ENCODE measurements at places on chromosomes 1 and 21.

DNA sequence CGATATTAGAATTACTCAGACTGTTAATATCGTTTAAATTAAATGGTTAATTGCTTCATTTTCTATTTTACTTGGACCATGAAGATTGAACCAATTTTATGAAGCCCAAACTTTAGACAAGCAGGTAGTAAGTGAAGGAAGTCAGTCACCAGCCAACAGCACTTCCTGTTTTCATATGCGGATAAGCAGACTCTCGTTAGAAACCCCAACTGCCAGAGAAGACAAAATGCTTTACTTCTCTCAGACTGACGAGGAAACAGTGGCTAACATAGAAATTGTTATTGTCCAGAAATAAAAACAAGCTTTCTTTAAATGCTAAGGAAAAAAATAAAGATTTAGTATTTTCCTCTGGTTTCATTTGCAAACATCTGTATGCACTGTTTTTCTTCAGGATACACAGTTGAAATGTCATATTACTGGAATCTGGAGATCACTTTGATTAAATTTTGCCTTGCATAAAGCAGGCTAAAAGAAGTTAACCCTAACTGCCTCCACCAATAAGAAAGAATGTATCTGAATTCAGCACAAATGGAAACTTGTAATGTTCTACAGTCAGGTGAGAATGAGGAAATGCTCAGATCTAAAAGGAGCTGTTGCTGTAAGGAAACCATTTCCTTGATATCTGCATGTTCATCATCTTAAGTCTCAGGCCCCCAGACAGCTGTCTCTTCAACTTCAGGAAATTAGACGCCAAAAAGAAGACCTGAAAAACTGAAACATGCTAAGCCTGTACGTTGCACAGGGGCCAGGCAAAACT lies 129.8 kb upstream of the SAMSN1 start:
- no peak for DNase-seq

GRCh38 chr1:153857505-153857904 lies 65.3 kb downstream of the GATAD2B start:
- DNase-seq, result no peak

- DNase-seq, result no peak
Measured at GRCh38 chr1:205577874-205578658, 53.7 kb downstream of the ELK4 start.

DNA sequence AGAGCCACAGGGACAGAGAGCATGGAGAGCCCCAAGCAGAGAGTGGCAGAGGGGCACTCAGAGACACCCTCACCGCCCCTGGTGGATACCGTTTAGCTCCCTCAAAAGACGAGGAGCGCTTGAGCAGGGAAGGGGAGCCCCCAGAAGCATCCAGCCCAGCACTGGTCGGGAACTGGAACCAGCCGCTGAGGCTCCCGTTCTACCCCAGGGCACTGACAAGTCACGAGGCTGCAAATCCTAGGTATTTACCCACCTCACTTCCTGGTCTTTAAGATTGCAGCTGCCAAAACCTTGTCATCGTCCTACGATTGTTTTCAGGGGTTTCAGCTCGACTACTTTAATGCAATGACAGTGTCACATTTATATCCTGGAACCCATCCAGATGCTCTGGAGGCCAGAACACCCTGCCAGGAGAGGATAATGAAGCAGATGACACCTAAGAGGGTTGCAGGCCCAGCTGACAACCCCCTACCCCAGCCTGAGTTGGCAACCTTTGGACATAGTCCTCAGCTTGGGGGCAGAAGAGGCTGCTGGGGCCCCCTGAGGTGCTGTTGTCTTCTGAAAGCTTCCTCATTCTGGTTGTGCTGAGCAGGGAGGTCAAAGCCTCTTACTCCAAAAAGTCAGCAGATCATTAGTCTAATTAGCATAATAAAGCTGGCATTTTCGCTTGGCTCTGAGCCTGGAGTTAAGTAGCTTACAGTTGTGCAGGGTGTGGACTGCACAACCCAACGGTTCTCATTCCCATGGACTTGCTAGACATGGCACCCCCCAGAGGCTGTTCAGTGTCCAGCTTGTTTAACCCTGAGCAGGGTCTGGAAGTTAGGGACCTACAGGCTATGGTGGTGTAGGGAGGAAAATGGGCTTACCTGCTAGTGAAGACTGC lies 20.6 kb upstream of the BACE2 start:
- no peak for DNase-seq

DNA sequence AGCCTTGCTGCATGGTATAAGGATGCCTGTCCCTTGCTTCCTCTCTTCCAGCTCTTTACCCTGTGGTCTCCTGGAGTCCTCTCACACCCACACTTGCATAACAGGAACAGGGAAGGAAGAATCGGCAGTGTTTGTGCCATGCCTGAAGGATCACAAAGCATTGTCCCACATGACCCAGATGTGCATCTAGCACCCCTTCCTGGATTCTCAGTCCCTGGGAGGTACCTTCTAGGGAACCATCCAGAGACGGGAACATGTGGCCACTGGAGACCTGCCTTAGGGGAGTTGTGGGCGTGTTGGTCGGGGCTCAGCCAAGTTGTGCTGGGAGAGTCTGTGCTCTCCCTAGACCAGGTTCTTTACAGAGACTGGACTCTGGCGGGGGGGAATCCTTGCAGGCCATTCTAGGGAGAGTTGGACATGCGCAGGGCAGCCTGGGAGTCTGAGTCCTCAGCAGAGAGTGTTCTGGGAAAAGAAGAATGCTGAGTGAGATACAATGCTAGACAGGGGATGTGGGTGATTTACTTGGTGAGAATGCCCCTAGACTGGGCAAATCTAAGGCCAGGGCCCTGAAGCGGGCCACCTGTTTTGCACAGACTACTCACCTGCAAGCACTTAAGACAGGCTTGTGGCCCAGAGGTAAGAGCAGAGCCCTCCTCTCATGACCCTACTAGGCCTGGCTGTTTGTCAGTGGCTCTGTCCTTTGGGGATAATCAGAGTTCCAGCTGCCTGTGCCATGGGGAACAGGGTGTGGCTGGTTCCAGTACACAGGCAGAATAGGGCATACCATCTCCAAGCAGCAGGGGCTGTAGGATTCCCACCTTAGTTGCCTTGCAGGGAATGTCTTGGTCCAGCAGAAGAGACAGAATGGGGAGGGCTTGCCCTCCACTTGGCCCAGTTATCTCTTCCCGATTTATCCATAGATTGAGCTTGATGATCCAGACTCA lies 89.8 kb downstream of the MAN1C1 start:
- no peak for DNase-seq

GRCh38 chr21:41369920-41370839 lies 8.4 kb downstream of the MX2 start:
- no peak for DNase-seq

DNA sequence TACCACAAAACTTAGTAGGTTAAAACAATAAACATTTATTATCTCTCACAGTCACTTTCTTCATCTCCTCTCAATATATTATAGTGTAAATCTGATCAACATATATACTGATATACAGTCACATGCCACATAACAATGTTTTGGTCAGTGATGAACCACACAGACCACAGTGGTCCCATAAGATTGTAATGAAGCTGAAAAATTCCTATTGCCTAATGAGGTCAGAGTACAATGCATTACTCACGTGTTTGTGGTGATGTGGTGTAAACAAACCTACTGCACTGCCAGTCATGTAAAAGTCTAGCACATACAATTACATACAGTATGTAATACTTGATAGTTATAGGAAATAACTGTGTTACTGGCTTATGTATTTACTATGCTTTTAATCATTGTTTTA lies 30.1 kb downstream of the OLFML3 start:
- DNase-seq, result no peak

- DNase-seq, result no peak
Measured at GRCh38 chr1:84347932-84348555, 46.5 kb downstream of the SAMD13 start.

Data from GM04504 (cell line).